ENCODE measurements at places on chromosomes 2 and 18. TPM values are rescaled to one million over a fixed set of nuclear protein-coding genes. Genes with fewer than 3 reads are reported as not detected.

DNA sequence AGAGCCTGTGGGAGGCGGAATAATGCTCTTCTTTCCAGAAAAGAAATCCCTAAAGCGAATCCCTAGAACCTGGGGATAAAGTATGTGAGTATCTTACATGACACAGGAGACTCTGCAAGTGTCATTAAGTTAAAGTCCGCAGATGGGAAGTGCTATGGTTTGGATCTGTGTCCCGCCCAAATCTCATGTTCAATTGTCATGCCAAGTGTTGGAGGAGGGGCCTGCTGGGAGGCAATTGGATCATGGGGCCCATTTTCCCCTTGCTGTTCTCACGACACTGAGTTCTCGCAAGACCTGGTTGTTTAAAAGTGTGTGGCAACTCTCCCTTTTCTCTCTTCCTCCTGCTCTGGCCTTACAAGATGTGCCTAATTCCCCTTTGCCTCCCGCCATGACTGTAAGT lies 207.8 kb downstream of the MYT1L start:
- DNase-seq, result no peak

DNA sequence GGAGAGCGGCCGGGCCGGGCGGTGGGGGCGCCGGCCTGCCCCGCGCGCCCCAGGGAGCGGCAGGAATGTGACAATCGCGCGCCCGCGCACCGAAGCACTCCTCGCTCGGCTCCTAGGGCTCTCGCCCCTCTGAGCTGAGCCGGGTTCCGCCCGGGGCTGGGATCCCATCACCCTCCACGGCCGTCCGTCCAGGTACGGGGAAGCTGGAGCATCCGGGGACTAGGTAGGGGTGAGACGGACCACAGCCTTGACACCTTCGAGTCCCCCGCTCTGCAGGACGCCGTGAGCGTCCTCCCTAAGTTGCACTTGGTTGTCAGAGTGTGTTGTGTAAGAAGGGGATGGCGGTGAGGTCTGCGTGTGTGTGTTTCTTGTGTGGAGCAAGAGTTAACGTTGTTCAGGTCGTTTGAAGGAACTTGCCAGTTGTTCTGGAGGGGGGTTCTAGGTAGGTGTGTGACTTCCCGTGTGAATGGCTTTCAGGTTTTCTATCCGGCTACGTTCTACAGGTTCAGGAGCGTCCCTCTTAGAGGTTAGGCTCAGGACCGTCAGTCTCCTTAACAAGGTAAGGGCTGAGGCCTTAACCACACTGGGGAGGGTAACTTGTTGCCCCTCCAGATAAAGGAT lies 393 bp downstream of the IL1R1 start:
- DNase-seq, result peak; percentile 12

- no peak for DNase-seq
Measured at GRCh38 chr2:203915256-203915655, 21.3 kb upstream of the ICOS start.

- DNase-seq, result no peak
Measured at GRCh38 chr2:237519506-237520245, 32.6 kb downstream of the MLPH start.

DNA sequence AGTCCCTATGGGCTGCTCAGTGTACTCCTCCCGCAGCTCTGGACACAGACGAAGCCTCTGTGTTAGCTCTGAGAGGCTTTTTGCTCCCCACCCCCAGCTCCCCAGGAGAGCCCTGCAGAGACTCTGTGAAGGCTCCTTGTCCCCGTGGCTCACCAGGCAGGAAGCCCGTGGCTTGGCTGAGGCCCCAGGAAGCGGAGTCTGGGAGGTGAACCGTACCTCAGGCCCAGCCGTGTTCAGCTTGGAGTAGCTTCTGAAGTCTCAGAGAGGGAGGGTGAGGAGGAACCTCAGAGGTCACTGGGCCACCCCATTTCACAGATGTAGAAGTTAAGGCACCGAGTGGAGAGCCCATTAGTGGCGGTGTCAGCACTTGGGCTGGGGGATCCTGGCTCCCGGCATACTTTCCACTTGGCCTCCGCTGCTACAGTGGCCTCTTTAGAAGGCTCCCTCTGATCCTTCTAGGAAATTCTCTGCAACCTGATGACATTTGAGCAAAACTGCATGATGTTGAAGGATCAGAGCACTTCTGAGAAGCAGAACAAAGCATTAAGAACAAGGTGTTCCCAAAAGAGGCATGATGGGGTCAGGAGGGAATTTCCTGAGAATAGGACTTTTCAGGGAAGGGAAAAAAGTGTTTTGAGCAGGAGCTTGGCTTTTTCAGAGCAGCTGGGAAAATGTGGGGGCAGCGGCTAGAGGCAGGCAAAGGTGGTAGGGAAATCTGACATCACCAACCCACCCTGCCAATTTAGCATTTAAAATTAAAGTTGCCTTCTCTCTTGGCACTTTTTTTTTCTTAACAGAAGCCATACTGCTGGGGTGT lies 79.1 kb downstream of the MCFD2 start:
- peak; percentile 80 for DNase-seq

GRCh38 chr2:96528006-96528699 lies 8.4 kb upstream of the ARID5A start:
- DNase-seq, result peak; percentile 42

DNA sequence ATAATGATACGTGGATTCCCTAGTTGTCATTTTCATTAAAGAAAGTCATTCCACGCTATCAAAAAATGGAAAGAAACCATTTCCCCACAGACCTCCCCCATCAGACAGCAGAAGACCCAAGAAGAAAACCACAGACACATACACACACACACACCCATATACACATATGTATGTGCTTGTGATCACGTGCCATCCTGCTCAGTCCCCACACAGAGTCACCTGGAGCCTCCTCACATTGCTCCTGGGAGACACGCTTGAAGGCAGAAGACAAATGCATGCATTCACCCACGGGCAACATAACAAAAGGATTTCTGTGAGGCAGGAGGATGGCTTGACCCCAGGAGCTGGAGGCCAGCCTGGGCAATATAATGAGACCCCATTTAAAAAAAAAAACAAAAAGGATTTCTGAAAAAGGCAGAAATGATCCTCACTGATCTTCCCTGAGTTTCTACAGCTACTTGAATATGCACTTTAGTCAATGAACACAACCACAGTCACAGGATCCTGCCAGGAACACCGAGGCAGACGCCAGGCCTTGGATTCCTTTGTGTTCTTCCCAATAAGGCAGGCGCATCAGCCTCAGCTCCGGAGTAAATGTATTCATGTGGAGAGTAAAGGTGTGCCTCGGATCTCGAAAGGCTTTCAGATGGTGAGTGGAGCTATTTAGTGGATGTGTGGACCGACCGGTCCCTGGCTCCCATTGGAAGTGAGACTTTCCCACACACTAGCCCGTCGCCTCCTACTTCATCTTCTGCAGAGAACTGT lies 21.0 kb downstream of the TGFBRAP1 start:
- no peak for DNase-seq

DNA sequence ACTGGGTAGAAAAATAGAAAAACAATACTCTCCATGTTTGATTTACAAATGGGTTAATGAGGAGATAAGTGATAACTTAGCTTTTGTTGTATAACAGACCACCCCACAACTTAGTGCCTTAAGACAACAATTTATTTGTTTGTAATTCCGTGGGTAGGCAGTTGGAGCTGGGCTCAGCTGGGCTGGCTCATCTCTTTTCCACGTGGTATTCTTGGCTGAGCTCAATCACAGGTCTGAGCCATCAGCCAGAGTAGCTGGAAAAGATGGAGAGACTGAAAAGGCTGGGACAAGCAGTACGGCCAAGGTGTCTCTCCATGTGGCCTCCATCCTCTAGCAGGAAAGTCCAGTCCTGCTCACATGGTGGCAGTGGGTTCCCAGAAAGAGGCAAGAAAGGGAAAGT lies 32.2 kb upstream of the ELOA2 start:
- no peak for DNase-seq

DNA sequence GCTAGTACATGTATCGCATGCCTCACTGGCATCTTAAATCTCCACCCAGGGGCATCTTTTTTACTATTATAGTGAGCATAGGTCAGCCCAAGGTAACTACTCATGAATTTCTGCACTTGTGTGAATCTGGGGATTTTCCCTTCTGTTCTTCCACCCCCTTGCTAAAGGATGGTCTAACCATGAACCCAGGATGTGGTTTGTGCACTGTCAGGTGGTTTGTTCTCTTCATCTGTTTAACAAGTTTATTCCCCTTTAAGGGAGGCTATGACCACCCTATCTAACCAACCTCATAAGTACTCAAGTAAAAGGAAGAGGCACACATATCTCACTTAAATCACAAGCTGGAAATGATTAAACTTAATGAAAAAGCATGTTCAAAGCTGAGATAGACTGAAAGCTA lies 243.0 kb downstream of the RPRM start:
- DNase-seq, result no peak

- no peak for DNase-seq
Measured at GRCh38 chr2:233056961-233057605, 3.1 kb upstream of the INPP5D start.

GRCh38 chr2:65055422-65056214 lies 598 bp upstream of the CEP68 start:
- no peak for DNase-seq

DNA sequence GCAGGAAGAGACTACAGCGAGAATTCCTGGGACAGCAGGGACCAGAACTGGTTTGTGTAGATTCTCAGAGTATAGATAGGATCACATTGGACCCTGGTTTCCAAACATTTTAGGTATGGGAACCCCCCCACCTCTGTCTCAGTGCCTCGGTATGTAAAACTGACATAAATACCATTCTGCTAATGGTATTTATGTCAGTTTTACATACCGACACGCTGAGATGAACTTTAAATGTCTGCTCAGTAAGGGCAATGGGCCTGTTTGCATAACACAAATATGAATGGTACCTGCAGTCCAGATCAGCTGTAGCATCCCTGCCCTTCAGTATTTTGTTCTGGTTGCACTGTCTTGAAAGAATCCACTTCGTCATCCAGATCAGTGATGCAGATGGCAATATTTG lies 73.2 kb downstream of the WDSUB1 start:
- no peak for DNase-seq

- DNase-seq, result no peak
Measured at GRCh38 chr2:227780981-227781615, 32.5 kb upstream of the CCL20 start.

- peak; percentile 25 for DNase-seq
Measured at GRCh38 chr2:195343942-195344530, 313.0 kb upstream of the SLC39A10 start.

The SNED1 gene
- total RNA-seq, result 3.2 TPM

The MROH2A gene
- 0.80 TPM for total RNA-seq

The C1QL2 gene
- not detected for total RNA-seq

The ANKRD29 gene
- total RNA-seq, result 3.9 TPM

The B4GALT6 gene
- 6.0 TPM for total RNA-seq

The DOK6 gene
- total RNA-seq, result 0.06 TPM

The SRD5A2 gene
- not detected for total RNA-seq

The ABCG8 gene
- not detected for total RNA-seq
